Activated CD8-positive, alpha-beta memory T cell treated with anti-CD3 and anti-CD28 coated beads for 24 hours (primary cell): ENCODE measurements at places on chromosomes 1 and 21.
A peak's percentile ranks its signal among the peaks of the same experiment; 100 is the strongest.

DNA sequence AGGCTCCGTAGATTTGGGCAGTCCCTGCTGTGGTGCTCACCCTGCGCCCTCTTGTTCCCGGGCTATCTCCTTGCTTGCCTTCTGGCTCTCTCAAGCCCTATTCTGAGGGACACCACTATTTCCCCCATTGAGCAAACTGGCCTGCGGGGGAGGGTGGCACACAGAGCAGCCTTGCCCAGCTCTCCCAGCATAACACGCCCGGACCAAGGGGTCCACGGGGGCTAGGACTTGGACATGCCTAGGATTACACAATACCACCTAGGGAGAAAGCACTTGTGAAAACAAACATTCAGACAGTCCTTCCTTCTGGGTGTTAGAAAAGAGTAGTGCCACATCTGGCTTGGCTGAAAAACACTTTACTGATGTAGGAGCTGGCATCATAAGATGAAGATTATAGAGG lies 7.4 kb downstream of the TADA1 start:
- no peak for DNase-seq

- DNase-seq, result no peak
Observed at GRCh38 chr1:109248444-109248796, 919 bp upstream of the CELSR2 start.

- DNase-seq, result no peak
Observed at GRCh38 chr1:113389359-113389952, 859 bp upstream of the MAGI3 start.

GRCh38 chr1:173715538-173715844 lies 710 bp downstream of the KLHL20 start:
- no peak for DNase-seq

DNA sequence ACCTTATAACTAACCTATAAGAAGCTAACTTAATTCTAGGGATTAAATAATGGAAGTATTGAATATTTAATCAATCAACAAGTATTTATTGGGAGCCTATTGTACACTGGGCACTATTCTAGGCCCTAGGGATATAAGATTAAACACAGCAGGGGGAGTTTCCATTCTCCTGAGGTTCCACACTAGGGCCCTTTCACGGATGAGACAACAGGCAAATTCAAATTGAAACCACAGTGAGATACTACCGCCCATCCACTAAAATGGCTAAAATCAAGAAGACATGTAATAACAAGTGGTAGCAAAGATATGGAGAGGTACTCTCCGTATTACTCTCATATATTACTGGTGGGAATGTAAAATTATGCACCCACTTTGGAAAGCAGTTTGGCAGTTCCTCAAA lies 674.4 kb downstream of the KIF26B start:
- DNase-seq, result no peak

DNA sequence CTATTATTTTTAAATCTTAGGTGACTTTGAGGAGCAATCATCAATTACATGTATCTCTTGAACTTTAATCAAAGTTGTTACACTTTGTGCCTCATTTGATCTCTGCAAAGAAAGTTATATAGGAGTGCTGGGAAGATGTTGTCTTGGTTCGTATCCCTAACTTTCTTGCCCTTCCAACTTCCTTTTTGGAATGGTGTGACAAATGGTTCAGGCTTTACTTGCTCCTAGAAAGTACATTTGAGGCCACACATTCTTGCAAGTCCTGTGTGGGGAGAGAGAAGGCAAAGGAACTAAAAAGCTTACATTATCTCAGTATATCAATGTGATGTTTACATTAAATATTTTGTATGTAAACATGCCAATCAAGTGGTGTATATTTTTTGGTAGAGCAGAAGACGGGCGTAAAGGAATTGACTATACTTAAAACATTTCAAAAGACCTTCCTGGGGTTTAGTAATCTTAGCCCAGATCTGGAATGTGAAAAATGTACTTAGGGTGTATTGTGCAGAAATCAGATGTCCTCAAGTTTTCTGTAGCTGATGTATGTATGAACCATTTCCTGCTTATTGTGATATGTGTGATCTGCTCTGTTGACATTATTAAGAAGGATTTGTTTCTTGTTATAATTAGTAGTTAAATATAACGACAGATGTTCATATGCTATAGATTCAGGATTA lies 59.2 kb downstream of the USP25 start:
- no peak for DNase-seq

GRCh38 chr1:221284028-221284427 lies 404.8 kb downstream of the HLX start:
- DNase-seq, result no peak

- no peak for DNase-seq
Observed at GRCh38 chr21:26377111-26377694, 195.9 kb downstream of the CYYR1 start.

DNA sequence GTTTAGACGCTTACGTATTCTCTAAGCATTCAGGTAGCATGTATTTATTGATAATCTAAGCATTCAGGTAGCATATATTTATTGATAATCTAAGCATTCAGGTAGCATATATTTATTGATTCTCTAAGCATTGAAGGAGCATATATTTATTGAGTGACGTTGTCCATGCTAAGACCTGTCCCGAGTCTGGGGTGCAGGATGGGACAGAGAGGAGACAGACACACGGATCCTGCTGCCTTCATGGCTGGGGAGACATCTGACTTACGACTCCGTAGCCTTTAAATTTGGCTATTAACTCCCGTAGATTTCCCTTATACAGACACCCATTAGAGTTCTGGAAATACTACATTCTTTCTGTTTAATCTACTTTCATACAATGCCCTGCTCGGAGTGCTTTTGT lies 982 bp downstream of the SCCPDH start:
- no peak for DNase-seq

DNA sequence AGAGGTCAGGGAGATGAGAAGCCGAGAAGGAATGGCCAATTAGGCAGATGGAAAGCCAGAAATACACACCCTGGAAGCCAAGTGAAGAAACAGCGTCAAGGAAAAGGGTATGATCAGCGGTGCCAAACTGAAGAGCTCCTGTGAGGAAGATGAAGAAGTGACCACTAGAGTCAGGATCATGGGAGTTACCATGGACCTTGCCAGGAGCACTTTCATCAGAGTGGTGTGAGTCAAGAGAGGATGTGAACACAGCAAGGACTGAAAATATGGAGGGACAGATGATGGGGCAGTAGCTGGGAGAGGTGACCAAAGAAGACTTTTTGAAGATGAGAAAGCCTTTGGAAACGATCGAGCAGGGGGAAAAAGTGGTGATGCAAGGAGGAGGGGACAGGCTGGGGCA lies 50.4 kb downstream of the CD34 start:
- DNase-seq, result peak; percentile 49

- no peak for DNase-seq
Observed at GRCh38 chr1:8629241-8630091, 188.0 kb downstream of the RERE start.

GRCh38 chr1:32411261-32411660 lies 17.0 kb upstream of the BSDC1 start:
- no peak for DNase-seq
